Stimulated activated CD4-positive, alpha-beta T cell treated with anti-CD3 and anti-CD28 coated beads, Interleukin-15, amount 100 ng/mL, for 48 hours (primary cell): ENCODE measurements at places on chromosomes 7 and 10.

- no peak for DNase-seq
Measured at GRCh38 chr10:28496481-28496961, 36.4 kb upstream of the WAC start.

- DNase-seq, result no peak
Measured at GRCh38 chr7:36037121-36037662, 115.9 kb upstream of the EEPD1 start.

- no peak for DNase-seq
Measured at GRCh38 chr10:29955329-29955935, 104.0 kb downstream of the JCAD start.

- DNase-seq, result no peak
Measured at GRCh38 chr10:126006264-126006663, 109.9 kb downstream of the FANK1 start.

GRCh38 chr7:11701829-11702560 is 130.0 kb downstream of the THSD7A start:
- DNase-seq, result no peak
